ENCODE measurements at places on chromosomes 12 and 14. TPM values are rescaled to one million over a fixed set of nuclear protein-coding genes. Genes with fewer than 3 reads are reported as not detected.

SERPINA12 gene
- total RNA-seq: not detected

CISTR gene
- not detected for total RNA-seq

TAMALIN gene
- not detected for total RNA-seq

G2E3 gene
- total RNA-seq: 16.8 TPM

KLRB1 gene
- not detected for total RNA-seq
